Aorta (tissue), 5 donors: ENCODE measurements at places on chromosomes 1 and 21.

DNA sequence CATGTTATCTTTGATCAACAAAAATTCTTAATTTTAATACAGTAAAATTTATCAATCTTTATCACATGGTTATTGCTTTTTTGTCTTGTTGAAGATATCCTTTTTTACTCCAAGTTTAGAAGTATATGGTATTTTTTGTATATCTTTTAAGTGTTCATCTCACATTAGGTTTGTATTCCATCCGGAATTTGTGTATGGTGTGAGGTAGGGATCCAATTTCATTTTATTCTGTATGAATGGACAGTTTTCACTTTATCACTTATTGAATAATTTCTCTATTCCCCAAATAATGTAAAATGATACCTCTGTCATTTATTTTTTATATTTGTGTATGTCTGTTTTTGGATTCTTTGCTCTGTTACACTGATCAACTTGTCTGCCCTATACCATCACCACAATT, 25.3 kb downstream of the NFIA start:
- DNase-seq = no peak

DNA sequence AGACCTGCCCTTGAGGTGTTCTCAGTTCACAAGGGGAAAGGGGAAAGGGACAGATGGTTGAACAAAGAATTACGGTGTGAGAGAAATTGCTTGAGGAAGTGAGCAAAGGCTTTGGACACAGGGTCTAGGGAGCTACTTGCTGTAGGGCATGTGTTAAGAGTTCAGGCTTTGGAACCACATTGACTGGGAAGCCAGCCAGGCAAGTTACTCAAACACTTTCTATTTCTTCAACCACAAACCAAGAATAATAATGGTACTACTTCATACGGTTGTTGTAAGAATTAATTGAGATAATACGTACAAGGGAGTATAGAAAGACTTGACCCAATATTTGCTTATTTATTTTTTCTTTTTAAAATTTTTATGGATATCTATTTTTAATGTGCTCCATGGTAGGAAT, 26.6 kb downstream of the AK4 start:
- DNase-seq = peak; percentile 85

GRCh38 chr1:63612564-63612963, 19.4 kb downstream of the PGM1 start:
- no peak for DNase-seq

DNA sequence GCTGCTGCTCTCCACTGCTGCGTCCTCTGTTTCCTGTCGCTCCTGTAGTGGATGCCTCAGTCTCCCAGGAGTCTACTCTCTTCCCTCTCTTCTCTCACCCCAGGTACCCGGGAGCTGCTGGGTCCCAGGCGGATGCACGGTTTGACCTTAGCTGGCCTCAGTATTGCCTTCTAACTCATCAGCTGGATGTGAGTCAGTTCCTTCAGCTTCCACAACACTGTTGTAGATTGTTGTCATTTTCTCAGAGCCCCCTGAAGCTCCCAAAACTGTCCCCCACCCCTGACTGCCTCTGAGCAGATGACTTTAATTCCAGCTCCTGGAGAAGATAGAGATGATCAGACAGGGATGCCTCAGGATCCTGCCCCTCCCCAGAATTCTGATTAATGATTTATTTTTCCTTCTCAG, 7.2 kb downstream of the CNIH3 start:
- DNase-seq = no peak

GRCh38 chr1:52567943-52568342, 15.1 kb upstream of the TUT4 start:
- DNase-seq = no peak

- DNase-seq = peak; percentile 84
These were observed 262.6 kb upstream of the SGIP1 start for GRCh38 chr1:66271216-66271903.
